ENCODE measurements at places on chromosomes 4 and X.

DNA sequence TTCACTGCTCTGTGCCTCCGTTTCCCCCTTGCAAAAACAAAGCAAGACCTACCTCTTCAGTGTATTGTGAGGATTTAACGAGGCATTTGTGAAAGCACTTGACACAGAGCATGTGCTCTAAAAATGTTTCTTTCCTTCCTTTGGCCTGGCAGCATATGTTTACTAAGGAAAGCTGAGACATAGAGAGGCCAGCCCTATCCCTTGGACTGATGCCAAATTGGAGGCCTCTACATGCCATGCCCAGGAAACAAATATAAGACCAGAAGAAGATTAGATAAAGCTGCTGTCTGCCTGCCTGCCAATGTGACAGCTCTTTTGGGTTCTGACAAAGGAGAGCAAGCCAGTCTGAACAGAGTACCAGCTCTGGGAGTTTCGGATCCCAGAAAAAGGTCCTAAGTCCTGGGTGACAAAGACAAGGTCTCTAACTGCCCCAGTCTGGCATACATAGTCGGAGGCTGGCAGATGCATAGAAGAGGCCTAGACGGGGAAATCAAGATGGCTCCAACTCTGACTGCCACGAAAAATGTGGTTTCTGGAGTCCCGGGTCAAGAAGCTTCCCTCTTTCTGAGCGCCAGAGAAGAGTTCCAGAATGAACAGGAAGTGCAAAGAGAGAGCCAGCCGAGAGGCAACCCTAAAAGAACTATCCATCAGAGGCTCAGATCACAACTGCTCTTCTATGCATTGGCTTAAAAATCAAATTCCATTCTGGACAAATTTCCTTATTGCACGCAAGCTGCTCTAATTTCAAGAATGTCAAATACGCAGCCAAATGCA lies 25.8 kb downstream of the OTUD6A start:
- no peak for DNase-seq

DNA sequence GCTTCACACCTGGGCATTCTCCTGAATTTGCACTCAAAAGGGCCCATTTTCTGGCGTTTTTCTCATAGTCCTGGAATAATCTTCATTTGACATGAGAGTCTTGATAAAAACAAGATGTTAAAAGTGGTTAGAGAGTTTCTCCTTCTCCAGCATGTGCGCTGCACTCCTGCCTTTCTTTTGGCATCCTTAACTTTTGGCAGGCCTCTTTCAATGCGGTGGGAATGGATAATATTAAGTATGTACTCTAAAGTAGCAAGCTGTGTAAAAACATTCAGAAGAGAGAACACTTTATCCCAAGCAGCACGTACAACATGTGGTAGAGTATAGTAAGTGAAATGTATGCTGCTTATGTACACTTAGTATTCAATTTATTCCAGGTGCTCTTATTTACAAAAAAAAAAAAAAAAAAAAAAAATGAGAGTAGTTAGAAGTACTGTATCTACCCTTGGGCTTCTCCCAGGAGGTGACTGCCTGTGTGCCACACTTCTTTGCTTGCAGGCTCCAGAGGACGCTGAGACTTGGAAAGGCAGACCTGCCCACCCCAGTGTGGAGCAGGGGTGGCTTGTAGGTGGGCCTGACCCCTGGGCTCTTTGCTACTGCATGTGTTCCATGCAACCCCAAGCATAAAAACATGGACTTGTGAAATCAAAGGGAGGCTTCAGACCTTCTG lies 3.9 kb downstream of the FGF2 start:
- DNase-seq: no peak

DNA sequence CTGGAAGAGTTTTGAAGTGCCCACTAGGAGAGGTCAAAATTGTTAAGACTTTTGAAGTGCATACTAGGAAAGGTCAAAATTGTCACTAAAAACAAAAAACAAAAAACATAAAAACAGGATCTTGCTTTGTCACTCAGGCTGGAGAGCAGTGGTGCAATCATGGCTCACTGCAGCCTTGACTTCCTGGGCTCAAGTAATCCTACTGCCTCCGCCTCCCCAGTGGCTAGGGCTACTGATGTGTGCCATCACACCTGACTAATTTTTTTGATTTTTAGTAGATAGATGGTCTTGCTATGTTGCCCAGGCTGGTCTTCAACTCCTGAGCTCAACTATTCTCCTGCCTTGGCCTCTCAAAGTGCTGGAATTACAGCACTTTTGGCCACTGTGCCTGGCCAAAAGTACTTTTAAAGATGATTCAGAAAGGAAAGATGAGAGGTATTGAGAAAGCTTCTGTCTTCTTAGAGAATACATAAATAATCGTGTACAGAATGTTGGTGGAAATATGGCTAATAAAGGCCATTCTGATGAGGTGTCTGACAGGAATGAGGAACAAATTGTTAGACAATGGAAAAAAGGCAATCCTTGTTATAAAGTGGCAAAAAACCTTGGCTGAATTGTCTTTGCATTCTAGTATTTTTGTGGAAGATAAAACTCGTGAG lies 43.3 kb upstream of the STX18 start:
- DNase-seq: no peak

DNA sequence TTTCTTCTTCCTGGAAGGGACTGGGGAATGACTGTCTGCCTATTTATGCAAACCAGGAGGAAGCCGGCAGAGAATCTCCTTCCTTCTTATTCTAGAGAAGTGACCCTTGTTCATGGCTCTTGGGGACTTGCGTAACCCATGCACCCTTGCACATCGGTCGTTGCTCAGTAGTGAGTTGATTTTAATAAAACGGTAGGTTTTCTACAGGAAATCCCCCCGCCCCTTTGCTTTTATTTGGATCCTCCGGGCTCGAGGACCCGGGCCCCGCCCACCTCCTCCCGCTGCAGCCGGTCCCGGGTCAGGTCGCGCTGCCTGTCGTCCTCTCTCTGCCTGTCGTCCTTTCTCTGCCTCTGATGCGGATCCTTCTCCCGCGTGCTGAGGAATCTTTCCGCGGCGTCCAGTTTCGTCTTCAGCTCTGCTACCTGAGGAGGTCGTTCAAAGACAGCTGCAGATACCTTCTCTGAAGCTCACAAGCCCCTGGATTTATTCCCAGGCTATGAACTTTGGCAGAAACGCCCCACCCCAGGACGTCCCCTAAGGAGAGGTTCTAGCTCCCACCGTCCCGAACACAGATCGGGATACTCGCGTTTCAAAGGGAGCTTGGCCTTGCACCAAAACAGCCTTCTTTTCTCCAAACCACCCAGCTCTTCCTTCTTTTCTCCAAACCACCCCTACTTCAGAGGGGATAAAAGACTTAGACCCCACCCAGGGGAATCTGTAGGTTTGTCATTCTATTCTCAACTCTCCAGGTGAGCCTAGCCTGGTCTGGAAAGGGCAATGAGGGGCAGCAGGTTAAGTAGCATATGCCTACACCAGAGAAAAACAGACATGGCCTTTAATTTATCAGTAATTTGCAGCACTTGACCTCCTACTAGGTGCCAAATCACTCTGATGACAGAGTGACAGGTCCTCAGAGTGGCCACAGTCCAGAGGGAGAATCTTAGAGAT lies 7.0 kb downstream of the TNIP3 start:
- no peak for DNase-seq

GRCh38 chr4:99414401-99414800 lies 20.7 kb downstream of the ADH7 start:
- DNase-seq: no peak

DNA sequence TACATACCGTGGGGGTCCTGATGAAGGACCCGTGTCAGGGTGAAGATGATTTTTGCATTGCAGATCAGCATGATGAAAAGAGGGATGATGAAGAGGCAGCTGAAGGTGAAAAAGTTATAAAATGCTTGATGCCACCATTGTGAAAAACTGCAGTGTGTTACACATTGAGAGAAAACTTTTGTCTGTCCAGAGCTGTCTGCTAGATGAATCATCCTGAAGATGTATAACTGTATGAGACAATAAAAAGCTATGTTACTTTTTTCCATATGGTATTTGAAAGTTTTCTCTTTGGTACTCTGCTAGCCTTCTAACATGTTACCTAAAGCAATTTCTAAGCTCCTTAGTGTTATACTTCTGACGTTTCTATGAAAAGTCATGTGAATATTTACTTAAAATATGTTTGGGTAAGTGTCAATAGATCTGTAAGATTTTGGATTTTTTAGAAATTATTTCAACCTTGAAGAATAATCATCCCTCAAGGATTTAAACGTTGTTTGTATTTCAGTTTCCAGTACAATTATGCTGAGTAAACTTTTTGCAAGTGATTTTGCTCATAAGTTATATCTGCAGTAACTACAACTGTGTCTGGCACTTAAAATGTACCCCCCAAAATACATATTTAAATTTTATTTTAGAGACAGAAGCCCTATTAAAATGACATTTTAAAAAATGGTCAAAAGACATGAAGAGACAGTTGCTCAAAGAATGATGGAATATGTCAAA lies 9.5 kb downstream of the GNRHR start:
- DNase-seq: no peak

DNA sequence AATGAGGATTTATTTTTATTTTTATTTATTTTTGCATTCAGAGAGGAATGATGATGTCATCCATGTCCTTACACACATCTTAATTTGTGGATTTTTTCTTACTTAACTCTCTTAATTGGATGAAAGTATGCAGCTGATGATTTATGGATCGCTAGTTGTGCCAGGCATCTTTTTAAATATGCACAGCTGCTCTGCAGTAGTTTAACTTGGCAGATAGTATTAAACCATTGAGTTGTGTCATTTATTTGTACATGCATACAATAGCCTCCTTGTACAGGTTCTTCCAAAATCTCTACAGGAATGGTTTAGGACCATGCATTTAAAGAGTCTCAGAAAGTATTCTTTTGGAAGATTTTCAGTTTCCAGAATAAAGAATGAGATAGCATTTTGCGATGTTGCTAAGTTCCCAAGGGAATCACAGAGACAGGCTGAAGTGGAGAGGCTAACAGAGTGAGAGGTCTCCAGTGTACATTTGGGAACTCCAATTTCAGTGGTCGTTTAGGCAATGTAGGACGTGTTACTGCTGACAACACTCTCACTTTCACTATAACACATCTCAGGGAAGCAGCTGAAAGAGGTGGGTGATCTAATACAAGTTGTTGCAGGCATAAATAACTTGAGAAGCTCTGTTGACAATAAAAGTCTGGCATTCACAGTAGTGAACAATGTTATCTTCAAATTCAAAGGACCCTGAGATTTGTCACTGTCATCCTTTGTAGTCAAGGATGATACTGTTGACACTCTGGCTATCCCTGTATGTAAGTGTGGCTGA lies 49.9 kb upstream of the SCRG1 start:
- DNase-seq: no peak

DNA sequence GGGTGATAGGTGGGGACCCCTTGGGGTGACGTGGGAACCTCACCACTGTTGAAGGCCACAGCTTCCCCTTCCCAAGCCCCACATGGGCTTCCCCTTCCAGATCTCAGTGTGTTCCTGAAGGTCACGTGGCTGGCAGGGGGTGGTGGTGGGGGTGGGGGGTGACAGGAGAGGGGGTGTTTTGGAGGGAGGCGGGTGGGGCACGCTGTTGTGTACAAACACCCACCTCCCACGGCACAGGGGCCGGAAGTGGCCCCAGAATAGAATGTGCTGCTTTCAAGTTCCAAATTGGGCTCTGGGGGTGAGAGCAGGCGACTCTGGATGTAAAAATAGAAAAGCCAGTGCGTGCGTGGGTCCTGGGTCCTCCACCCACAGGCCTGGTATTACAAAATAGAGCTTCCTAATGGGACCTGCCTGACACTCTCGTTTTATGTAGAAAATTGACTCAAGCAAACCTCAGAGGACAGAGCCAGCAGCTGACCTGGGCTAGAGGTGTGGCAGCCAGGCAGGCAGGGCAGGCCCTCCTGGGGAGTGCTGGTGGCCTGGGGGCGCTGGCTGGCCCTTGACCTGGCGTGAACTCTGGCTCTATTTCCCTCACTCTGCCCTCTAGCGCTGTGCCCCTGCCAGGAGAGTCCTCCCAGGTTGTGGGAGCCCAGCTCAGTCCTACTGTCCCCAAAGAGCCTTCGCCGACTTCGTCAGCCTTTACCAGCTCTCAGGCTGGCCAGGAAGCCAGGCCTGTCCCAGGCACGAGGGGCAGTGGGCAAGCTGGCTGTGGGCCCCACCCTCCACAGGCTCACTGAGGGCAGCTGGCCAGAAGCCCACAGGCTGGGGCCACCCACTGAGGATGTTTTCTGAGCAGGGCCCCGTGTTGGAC lies 5.4 kb upstream of the SH3BP2 start:
- no peak for DNase-seq

DNA sequence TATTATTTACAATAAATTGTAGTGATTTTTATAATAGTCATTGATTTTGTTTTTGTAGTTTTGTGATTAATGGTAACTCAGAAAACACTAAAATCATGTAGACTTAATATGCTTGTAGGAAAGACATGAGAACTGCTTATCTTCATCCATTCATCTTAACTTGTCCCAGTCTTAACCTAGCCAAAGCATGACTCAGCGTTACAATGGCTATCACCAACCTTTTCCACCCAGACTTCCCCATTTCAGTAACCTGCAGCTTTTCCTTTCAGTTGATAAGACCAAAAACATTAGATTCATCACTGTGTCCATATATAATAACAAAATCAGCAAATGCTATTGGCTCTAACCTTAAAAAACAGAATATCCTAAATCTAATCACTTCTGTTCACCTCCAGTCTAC lies 106.2 kb upstream of the KLF8 start:
- no peak for DNase-seq

DNA sequence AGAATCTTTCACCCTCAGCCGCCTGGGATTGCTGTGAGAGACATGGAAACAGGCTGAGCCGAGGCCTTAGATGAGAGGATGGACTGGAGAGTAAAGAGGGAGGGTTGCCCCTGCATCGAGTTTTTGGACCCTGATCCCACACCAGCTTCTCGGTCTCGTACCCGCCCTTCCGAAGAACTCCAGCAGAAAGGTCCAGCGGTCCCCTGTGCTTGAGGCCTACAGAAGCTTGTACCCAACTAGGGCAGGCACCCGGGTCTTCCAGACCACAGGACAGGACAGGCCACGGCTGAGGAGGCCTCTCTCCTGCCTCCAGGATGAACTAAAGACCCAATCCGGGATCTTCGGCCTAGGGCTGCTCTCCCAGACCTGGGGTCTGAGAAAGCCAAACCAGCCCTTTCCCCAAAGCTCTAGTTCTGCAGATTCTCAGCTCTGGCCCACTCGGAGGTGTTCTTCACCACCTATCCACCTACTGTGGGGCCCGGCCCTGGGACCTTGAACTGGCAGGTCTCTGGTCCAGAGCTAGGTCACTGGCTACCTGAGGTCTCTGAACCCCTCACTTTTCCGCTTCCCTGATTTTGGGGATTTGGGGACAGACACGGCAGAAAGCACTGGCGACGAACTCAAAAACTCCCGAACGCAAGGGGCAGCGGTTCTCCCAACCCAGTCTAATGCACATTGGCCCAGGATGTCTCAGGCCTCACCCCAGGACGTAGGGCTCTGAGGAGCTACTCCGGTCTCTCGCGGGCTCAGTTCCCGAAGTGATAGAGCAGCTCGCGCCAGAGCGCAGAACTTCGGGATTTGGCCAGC lies 1.1 kb downstream of the NKX3-2 start:
- DNase-seq: no peak

- DNase-seq: no peak
Measured at GRCh38 chr4:180682776-180683175, 1560.4 kb upstream of the TENM3 start.

DNA sequence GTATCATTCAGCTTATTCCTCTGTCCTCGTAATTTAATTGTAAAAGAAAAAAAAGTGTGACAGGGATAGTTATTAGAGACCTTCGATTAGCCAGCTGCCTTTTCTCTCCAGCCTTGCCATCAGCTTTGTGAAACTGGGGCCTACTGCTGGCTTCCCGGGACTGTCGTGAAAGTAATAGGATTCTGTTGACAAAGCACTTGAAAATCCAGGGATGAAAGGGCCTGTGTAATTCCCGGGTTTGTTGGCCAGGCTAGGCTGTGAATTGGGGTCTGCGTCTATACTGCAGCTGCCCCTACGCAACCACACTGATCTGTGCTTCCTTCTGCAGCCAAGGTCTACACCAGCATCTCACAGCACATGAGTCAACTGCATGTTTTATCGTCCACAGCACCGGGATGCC lies 120.4 kb upstream of the SCML1 start:
- DNase-seq: no peak

Data from amniotic stem cell (primary cell).